T47D (cell line): ENCODE measurements at places on chromosomes 4 and X.

GRCh38 chrX:68286076-68286475 is 147.2 kb downstream of the OPHN1 start:
- DNase-seq: no peak

DNA sequence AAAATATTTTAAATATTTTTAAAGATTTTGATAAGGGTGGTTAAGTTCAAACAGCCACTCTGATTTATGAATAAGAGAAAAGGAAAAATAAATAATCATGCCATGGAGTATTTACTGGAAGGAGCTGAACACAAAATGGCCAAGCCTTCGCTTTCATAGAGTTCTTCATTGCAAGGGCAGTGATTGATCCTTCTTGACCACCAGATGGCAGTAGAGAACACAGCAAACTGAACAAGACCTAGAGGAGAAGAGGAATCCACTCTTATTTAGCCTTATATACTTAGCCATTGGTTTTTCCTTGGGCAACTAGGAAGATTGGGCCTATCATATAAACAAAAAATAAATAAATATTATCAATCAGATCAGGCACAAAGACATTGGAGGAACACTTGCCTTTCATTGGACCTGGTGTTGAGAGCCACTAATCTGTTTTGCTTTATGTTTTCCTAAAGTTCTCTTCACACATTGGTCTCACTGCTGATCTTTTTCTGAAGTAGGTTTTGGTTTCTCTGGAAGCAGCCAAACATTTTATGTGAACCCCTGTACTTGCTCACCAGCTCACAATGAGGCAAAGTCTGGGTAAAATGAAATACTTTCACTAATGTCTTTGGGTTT is 58.1 kb upstream of the PARM1 start:
- peak; percentile 78 for DNase-seq

GRCh38 chr4:76998251-76998901 is 48.8 kb downstream of the SEPTIN11 start:
- DNase-seq: no peak

DNA sequence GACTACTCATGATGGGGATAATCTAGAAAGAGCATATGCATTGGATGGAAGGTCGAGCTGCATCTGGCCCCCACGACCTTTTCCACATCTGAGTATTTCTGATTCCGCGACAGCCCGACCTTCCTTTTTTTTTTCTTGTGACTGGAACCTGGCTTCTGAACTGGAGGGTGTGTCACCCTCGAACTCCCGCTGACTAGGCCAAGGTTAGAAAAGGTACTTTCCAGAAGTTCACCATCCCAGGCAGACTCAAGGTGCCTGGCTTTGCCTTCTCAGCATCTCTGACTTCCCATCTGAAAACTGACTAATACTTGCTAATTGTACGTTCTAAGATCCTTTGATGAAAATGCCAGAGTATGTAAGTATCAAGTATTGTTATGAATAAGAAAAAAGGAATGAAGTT is 49.3 kb upstream of the CD40LG start:
- no peak for DNase-seq

GRCh38 chrX:54923376-54923775 is 2.8 kb downstream of the TRO start:
- DNase-seq: no peak

DNA sequence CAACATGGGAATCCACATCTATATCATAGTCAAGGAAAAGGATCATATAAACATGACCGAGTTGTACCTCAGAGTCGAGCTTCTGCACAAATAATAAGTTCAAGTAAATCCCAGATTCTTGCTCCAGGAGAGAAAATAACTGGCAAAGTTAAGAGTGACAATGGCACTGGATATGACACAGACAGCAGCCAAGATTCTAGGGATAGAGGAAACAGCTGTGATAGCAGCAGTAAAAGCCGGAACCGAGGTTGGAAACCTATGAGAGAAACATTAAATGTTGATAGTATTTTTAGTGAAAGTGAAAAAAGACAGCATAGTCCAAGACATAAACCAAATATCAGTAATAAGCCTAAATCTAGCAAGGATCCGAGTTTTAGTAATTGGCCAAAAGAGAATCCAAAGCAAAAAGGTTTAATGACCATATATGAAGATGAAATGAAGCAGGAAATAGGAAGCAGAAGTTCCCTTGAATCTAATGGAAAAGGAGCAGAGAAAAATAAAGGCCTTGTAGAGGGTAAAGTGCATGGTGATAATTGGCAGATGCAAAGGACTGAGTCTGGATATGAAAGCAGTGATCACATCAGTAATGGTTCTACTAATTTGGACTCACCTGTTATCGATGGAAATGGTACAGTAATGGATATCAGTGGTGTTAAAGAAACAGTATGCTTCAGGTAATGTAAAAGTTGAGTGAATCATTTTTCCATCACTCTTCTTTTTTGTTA is 50.4 kb downstream of the FABP2 start:
- no peak for DNase-seq

DNA sequence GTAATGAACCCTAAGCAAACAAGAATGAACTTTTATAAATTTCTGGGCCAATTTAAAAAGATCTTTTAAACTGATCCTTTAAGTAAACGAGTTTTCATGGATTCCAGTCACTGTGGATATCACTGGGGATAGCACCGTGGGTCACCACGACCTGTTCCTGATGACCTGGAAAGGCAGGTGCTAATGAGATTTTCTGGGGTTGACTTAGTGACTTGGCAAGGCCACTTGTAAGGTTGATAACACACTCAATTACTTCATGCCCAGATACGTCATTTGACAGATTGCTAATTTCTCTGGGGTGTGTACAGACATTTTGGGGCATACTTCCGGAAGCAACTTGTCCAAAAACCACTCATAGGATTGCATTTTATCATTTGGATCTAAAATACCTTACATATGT is 24.5 kb downstream of the PDLIM3 start:
- DNase-seq: no peak

GRCh38 chr4:2103843-2104547 is 44.9 kb downstream of the NAT8L start:
- DNase-seq: no peak

DNA sequence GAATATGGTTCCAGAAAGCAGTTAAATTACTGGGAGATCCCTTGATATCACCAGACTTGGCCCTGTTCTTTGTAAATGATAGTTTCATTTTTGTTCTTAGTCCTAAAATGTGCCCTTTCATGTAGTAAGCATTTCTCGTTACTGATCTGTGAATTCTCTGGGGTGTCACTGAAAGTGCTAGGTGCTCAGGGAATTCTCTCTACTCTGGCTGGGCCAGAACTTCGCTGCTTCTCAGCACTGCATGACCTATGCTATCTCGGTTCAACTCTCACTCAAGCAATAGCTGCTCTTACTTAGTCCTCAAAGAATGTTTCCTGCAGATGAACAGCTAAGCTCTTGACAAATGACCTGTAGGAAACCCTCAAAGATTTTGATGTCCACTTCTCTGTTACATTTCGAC is 1144.3 kb downstream of the ADGRL3 start:
- DNase-seq: no peak
